ENCODE measurements at places on chromosomes 5 and 9.

- DNase-seq: no peak
Observed at GRCh38 chr5:121698690-121699089, 153.0 kb upstream of the FTMT start.

DNA sequence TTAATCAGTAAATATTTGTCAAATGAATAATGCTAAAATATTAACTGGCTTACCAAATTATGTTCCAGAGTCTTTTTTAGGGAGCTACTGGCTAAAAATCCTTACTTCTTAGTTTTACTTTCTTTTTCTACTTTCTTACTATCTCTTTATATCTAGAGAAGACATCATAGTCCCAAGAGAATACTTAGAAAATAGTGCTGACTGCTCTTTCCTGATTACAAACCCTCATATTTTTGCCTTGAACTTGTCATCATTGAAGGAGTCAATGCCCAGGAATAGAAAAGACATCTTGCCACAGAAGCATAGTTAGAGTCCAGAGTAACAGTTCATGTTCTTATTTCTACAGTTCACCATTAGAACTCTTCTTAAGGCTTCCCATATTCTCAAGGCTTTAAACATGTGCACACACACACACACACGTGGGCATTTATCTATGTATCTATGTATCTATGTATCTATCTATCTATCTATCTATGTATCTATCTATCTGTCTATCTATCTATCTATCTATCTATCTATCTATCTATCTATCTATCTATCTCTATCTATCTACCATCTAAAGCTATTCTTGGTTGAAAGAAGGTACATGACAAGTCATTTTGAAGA is 654.3 kb downstream of the ANXA1 start:
- DNase-seq: no peak

GRCh38 chr5:145951071-145951470 is 14.7 kb downstream of the SH3RF2 start:
- DNase-seq: no peak

- DNase-seq: no peak
Observed at GRCh38 chr9:84394036-84394435, 53.5 kb upstream of the SLC28A3 start.

GRCh38 chr9:121850366-121850765 is 198.9 kb downstream of the DAB2IP start:
- DNase-seq: no peak

DNA sequence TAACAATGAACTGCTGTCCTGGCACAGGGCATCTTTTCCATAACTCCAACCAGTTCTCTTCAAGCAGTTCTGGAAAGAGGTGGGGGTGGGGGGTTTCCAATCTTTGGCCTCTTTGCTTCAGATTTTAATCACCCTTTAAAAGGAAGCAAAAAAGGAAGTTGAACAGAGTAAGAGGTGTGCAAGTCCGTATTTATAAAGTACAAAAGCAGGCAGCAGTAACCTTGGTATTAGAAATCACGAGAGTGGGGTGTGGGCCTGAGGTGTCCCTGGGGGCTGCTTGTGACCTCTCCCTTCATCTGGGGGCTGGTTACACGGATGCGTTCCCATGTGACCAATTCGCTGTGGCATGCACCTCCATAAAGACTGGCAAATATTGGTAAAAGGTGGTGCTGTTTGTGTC is 70.5 kb downstream of the PTCH1 start:
- no peak for DNase-seq

DNA sequence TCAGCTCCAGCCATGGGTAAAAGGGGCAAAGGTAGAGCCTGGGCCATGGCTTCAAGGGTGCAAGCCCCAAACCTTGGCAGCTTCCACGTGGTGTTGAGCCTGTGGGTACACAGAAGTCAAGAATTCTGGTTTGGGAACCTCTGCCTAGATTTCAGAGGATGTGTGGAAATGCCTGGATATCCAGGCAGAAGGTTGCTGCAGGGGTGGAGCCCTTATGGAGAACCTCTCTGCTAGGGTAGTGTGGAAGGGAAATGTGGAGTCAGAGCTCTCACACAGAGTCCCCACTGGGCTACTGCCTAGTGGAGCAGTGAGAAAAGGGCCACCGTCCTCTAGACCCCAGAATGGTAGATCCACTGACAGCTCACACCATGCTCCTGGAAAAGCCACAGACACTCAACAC is 117.1 kb downstream of the NREP start:
- no peak for DNase-seq

GRCh38 chr5:136057401-136058038 is 28.7 kb downstream of the TGFBI start:
- no peak for DNase-seq

- no peak for DNase-seq
Observed at GRCh38 chr5:139162448-139162847, 35.7 kb downstream of the SIL1 start.

DNA sequence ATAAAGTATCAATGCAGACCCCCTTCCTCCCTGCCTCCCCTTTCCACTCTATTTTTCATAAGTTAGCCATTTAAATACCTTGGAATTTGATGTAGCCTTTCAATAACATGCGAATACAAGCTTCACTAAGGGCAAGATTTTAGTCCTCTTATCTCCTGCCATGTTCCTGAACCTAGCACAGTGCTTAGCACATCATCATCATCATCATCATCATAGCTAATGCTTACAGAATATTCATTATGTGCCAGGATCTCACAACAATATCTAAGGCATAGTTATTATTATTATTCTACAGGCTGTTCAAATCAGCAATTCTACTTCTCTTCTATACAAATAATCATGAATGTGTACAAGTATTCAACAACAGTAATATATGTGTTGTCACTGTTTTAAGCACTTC is 20.4 kb downstream of the KLHL3 start:
- DNase-seq: no peak

DNA sequence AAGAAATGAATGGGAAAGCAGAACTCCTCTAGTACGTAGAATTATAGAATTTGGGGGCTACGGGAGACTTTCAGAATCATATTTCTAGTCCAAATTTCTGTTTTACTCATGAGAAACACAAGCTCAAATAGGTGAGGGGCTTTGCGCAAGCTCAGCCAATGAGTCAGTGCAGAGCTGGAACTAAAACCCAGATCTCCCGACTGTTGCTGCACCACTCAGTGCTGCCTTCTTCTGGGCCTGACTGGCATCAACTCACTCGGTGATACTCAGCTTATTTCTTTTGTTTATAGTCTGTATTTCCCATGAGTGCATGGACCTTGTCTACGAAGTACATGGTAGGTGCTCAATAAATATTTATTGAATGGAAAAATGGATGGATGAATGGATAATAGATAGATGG is 280.2 kb downstream of the CDK5RAP2 start:
- no peak for DNase-seq
